ENCODE measurements at places on chromosomes 5 and 9. TPM values are rescaled to one million over a fixed set of nuclear protein-coding genes. Genes with fewer than 3 reads are reported as not detected.

- no peak for DNase-seq
Measured at GRCh38 chr9:3241290-3241689, 284.5 kb downstream of the RFX3 start.

DNA sequence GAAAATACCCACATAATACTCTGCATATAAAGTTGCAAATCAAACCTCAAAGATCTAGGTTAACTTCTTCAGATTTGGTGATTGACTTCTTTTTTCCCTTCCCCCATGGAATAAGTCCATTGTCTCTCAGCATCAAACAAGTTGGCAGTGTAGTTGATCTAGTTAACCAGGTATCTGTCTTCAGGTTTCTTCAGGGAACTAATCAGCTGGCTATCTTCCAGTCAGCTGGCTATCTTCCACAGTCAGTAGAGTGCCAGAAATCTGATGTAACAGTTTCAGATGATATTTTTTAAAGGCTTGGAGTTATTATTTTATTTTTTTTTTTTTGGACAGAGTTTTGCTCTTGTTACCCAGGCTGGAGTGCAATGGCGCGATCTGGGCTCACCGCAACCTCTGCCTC is 16.8 kb downstream of the TNFSF15 start:
- DNase-seq: peak; percentile 38

GRCh38 chr5:124941051-124942049 is 194.9 kb upstream of the ZNF608 start:
- DNase-seq: no peak

The PDE6A gene
- polyA plus RNA-seq: 0.06 TPM

DNA sequence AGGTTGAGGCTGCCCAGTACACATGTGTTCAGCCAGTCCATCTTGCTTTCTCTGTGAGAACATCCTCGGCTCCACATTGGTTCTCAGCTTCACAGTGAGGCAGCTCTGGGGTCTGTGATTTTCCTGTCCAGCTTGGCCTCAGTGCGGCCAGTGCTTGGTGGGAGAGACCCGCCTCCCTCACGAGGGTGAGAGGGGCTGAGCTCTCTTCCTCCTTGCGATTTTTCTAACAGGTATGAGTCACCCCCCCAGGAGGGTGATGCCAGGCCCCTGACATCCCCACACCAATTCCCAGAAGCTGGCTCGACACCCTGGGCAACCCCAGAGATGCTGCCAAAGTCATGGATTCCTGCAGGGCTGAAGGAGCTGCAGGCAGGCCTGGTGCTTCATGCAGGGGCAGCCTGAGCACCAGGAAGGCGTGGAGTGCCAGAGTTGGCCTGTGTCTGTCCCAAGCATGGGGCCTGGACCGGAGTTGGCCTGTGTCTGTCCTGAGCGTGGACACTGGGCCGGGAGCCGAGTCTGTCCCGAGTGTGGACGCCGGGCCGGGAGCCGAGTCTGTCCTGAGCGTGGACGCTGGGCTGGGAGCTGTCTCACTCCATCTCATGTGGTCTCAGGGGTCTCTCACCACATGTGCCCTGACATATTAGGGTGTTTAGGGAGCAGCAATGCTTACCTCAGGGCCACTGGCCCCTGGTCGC is 408.6 kb upstream of the IRX4 start:
- no peak for DNase-seq

GRCh38 chr9:90641086-90641485 is 1.5 kb downstream of the DIRAS2 start:
- no peak for DNase-seq

The SLC34A3 gene
- not detected for polyA plus RNA-seq

GRCh38 chr9:108642871-108643270 is 212.9 kb downstream of the ACTL7B start:
- no peak for DNase-seq

DNA sequence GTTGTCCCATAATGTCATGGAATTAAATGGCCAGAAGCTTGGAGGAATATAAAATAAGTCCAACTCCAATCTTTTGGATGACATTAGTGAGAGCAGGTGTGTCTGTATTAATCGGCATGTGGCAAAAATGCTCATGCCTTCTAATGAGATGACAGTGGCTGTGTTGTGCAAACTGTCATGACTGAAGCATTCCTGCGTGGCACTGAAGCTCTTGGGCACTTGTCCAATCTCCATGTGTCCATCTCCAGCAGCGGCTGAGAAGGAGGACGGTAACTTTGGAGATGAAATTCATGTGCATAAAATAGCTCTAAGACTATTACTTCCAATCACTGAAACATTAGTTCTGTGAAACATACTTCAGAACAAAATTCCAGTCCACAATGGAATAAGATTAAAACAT is 697.5 kb upstream of the GRAMD2B start:
- DNase-seq: no peak

- no peak for DNase-seq
Measured at GRCh38 chr9:101693546-101694336, 44.7 kb downstream of the GRIN3A start.

The ARHGEF28 gene
- polyA plus RNA-seq: 7.5 TPM

The ISOC1 gene
- 14.5 TPM for polyA plus RNA-seq

The MZB1 gene
- not detected for polyA plus RNA-seq

Measured in mammary epithelial cell (primary cell).